Activated T-cell treated with anti-CD3 and anti-CD28 coated beads, Interleukin-2, amount 50 U/mL, for 1 hour (primary cell): ENCODE measurements at places on chromosomes 12 and 14.

GRCh38 chr14:92524602-92525185, 11.1 kb downstream of the RIN3 start:
- DNase-seq = peak; percentile 18

DNA sequence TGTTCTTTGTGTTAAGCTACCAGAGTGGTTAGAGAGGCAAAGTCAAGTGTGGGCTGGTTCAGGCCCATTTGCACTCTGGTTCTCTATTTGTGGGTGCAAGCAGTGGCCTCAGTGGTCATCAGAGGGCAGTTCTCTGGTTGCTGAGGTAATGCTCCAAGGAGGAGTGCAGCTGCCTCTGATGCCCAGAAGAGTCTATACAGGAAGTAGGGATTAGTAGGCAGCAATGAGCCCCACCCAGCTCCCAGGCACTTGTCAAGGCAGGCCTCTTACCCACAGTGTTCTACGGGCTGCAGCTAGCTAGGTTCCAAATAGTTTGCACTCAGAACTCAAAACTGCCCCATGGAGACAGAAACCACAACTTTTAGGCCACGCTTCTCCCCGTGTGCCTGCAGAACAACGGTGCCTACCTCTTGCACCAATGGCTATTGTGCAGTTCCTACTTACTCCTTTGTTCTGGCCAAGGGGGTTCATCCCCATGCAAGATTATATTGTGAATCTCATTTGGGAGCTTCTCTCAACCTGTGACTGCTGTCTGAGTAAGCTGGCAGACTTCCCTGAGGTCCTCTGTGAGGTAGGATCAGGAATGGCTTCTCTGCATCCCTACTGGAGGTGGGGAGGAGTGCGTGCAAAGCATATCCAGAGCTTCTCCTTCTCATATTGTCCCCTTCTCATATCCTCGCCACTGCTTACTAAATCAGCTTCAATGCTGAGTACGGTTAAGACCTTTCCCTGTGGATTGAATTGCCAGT, 410.3 kb upstream of the LMO3 start:
- DNase-seq = no peak

DNA sequence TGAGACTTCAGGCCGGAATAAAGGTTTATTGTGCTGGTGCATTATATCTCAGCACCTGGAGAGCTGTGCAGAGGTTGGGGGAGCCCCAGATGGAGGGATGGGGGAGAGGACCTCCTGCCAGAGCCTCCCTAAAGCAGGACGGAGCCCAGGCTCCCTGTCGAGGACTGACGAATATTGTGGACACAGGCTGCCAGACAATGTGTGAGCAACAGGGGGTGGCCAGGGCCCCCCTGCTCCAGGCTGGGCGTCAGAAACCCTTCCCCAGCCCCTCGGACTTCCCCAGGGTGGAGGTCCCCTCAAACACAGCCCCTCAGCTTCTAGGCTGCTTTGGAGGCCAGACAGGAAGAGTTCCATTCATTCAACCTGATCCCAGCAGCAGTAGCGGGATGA, 8.0 kb downstream of the TMEM119 start:
- DNase-seq = no peak

DNA sequence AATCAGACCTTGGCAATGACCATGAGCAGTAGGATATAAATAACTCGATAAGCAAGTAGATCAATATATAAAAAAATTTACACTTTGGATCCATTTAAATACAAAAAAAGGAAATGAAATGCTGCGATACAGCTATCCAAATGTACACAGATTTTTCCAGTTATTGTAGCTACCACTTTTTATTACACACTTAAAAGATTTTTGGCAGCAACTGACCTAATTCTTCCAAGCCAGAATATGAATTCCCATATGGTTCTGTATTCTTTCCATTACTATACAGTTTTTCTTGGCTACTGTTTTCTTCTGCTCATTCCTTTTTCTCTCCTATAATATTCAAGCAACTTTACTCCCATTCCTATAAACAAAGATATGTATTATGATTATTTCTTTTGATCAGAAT, 52.2 kb downstream of the TMTC1 start:
- DNase-seq = no peak

DNA sequence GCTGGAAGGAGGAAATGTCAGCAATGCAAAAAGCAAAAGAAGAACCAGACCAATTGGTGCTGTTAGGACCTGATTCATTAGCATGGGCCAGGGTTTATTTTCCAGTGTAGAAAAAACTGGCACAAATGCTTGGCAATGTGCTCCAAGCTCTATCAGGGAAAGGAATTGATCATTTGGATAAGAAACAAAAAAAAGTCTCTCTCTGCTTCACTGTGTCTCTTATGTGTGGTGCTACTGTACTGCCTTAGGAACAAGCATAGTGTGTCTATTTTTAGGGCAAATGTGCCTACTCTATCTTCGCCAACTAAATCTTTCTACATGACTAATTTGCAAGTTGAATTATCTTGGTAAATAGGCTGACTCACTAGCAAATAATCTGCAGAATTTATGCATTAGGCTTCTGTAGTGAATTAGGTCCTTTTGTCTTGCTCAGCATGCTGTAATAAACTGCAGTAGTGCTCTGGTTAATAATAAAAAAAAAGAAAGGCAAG, 236.7 kb downstream of the MDGA2 start:
- DNase-seq = no peak
